ENCODE measurements at places on chromosomes 16 and 17. TPM values are rescaled to one million over a fixed set of nuclear protein-coding genes. Genes with fewer than 3 reads are reported as not detected.

The TSEN54 gene
- total RNA-seq, result 52.1 TPM

DNA sequence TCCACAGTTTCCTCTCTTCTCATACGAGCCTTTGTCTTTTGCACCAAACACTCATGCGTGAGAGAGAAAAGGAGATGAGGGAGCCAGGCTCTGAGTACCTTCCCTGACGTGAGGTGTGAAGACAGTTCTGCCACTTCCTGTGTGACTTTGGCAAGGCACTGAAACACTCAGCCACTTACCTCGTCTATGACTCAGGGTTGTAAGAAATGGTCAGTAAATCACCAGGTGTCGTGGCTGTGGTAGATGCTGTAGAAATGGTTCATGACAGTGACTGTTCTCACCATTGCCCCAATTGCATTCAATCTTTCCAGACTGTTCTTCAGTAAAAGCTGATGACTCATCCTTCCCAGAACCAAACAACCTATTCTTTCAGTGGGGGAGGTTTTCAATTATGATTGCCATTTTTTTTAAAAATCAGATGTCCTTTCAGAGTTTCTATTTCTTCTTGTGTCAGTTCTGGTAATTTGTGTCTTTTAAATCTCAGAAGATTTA, 49.2 kb upstream of the CBFA2T3 start:
- no peak for DNase-seq

- no peak for DNase-seq
Observed at GRCh38 chr16:86335266-86336172, 174.8 kb upstream of the FOXF1 start.

- DNase-seq, result no peak
Observed at GRCh38 chr17:44760474-44761308, 1.9 kb downstream of the ADAM11 start.

GRCh38 chr17:78517421-78517820, 59.8 kb downstream of the DNAH17 start:
- DNase-seq, result no peak

The ARSG gene
- total RNA-seq, result 2.4 TPM

DNA sequence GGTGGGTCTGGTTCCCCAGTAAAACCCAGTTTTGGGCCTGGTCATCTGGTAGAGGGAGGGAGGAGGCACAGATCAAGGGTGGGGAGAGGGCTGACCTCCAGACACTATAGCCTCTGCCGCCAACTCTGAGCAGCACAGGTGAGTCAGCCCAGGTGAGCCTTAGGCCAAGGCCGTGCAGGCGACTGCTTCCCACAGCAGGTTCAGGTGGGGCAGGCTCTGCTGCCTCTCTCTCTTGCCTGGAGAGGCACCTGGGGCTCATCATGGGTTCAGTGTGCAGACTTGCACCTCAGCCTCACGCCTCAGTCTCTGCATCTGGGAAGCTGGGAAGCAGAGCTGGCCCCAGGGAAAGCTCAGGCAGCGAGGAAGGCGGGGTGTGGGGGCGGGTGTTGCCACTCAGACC, 37.8 kb upstream of the IL34 start:
- peak; percentile 40 for DNase-seq

GRCh38 chr16:73605309-73605708, 557.4 kb upstream of the ZFHX3 start:
- DNase-seq, result no peak

GRCh38 chr16:66337463-66338188, 28.9 kb upstream of the CDH5 start:
- DNase-seq, result no peak

DNA sequence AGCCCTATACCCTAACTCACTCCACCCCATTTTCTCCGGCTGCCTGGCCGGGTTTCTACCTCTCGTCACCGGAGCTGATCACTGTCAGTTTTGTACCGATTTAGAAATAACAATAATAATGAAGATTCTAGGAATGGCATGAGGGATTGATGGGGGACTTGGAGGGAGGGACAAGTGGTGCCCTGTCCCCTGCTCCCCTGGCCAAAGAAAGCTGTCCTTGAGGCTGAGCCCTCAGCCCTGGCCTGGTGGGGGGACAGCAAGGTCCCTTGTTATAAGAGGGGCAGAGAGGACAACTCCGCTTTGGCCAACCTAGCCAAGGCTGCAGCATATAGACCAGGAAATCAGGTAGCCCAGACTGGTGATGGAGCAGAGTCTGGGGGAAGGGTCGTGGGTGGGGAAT, 10.5 kb downstream of the GAS2L2 start:
- DNase-seq, result no peak

DNA sequence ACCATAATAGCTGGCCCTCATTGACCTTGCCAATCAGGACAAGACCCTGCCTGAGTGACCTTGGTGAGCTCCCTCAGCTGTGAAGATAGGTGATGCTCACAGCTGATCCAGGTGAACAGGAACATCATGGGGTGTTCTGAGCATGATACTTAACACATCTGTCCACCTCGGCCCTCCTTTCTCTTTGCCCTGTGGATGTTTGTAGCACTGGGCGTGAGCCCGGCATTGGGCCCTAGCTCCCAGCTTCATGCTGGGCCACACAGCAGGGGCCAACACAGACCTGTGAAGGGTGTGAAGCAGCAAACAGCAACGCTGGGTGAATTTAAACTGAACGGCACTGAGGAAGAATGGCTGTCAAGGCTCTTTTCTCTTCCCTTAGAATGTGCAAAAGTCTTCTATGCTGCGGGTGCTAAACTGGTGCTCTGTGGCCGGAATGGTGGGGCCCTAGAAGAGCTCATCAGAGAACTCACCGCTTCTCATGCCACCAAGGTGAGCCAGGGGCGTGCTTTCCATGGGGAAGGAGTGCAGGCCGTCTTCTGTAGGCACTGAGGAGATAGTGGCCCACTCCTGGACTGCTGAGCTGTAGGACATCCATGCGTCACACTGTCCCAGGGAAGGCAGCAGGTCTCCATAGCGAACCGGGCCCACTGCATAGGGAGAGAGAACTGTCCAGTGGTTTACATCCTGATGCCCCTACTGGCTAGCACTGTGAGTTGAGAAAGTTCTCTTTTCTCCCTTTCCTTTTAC, 35.9 kb downstream of the TMEM11 start:
- no peak for DNase-seq

The ERN2 gene
- total RNA-seq, result 9.3 TPM

The WNK4 gene
- 0.73 TPM for total RNA-seq

GRCh38 chr17:50831471-50831928, 3.9 kb upstream of the WFIKKN2 start:
- DNase-seq, result no peak

GRCh38 chr16:30041841-30042240, 10.8 kb upstream of the TLCD3B start:
- DNase-seq, result peak; percentile 44

The CCL11 gene
- total RNA-seq, result not detected

DNA sequence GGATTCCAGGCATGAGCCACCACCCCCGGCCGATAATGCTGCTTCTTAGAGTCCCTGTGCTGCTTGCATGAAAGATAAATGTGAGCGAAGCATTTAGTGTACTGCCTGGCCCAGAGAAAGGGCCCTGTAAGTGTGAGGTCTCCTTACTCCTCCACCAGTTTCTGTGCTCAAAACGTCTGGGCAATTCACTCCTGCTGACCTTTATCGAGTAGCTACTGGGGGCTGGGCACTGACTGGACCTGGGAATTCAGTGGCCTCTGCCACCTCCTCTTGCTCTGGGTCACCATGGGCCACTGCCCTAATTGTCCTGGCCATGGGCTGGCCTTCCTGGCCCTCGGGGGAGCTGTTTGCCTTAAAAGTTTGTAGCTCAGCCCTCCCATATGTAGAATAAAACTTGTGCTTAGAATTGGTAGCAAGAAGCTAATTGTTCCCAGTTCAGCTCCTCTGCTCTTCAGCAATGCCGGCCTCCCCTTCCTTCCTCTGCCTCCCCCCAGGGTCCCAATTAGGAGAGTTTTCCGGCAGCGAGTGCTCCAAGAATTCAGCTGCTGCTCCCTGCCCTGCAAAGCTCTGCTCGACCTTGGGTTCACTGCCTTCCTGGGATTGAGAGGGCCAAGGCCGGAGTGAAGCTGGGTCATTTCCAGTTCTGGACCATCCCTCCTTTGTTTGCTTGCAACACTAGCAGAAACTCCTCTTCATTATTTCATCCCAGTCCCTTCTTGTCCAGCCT, 98.9 kb upstream of the CDC42EP4 start:
- no peak for DNase-seq

GRCh38 chr16:79380995-79381602, 219.4 kb downstream of the MAF start:
- no peak for DNase-seq

The MED9 gene
- total RNA-seq, result 12.7 TPM

GRCh38 chr16:50002190-50002589, 22.8 kb upstream of the CNEP1R1 start:
- DNase-seq, result no peak

- no peak for DNase-seq
Observed at GRCh38 chr17:73614256-73614655, 30.0 kb downstream of the SDK2 start.

GRCh38 chr17:17681744-17682292, 560 bp downstream of the RAI1 start:
- no peak for DNase-seq

The SPATA20 gene
- 47.8 TPM for total RNA-seq

- DNase-seq, result peak; percentile 63
Observed at GRCh38 chr17:40014375-40014980, 762 bp upstream of the CSF3 start.

DNA sequence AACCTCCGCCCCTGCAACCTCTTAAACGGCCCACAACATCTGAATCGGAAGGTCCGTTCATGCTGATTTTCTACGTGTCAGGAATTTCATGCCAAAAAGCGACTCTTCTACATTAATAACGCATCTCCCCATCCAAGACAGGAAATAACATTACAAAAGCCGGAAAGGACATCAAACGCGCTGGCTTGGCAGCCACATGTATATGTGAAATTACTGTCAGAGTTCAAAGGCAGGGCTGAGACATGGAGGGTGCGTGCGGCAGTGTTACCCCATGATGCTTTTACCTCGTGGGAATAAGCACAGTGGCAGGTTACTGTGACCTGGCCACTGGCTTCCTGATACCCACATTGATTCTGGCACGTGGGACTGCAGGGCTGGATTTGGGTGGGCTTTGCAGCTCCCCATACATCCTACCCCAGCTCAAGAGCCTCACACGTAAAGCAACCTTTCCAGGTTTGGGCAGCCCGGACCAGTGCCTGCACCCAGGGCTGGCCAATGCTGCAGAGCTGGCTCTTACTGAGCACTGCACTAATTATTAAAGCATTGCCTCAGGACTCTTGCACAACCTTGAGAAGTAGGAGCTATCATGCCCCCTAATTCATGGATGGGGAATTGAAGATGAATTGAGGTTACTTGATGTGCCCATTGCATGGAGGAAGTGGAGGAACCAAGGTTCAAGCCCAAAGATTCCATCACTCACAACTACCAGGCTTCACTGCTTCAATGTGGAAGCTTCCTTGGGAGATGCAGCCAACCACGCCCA, 120.6 kb upstream of the FOXF1 start:
- no peak for DNase-seq

DNA sequence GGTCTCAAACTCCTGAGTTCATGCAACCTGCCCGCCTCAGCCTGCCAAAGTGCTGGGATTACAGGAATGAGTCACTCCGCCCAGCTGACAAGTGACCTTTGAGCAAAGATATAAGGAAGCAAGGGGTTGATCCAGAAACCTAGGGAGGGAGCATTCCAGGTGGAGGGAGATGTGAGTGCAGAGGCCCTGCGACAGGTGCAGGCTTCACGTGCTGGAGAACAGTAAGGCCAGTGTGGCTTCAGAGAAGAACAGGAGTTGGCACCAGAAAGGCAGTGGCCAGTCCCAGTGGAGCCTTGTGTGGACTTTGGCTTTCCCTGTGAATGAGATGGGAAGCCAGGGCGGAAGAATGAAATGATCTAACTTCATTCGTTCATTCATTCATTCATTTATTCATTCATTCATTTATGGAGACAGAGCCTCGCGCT, 73.6 kb upstream of the HAS3 start:
- peak; percentile 78 for DNase-seq

- DNase-seq, result no peak
Observed at GRCh38 chr17:57138030-57138911, 53.2 kb downstream of the AKAP1 start.

The DCUN1D3 gene
- total RNA-seq, result 21.0 TPM

DNA sequence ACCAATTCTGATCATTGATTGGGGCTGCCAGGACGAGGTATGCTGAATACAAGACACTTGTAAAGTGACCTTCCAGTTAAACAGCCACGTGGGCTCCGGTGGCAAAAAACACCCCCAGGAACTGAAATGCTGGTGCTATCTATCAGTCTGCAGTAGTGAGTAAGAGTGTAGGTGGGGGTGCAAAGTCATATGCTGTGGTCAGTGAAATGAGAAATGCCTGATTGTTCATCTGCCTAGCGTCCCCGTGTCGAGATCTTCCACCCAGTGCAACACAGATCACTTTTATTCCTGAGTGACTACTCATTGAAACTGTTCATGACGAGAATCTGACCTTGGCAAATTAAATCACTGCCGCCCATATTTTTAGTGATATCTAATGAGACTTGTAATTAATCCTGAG, 806.5 kb upstream of the GOT2 start:
- no peak for DNase-seq

The CTRB1 gene
- total RNA-seq, result not detected

DNA sequence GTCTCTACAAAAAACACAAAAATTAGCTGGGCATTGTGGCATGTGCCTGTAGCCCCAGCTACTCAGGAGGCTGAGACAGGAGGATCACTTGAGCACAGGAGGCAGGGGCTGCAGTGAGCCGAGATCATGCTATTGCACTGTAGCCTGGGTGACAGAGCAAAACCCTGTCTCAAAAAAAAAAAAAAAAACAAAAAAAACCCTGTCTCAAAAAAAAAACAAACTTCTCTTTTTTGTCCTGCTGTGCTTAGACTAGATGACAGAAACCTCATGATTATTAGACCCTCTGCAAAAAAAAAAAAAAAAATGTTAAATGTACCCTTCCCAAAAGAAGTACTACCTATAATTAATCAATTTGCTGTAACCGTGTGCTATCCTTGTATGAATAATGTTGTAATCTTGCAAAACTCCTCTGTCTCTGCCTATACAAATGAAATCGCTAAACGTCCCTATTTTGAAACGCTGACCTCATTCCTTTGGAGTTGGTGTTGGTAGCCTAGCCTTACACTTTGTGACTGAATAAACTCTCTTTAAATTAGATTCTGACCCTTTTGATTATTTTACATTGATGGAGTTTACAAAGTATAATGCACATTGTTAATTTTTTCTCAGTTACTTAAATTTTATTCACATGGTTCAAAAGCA, 13.6 kb upstream of the DHRS7B start:
- no peak for DNase-seq

The ADAD2 gene
- not detected for total RNA-seq

DNA sequence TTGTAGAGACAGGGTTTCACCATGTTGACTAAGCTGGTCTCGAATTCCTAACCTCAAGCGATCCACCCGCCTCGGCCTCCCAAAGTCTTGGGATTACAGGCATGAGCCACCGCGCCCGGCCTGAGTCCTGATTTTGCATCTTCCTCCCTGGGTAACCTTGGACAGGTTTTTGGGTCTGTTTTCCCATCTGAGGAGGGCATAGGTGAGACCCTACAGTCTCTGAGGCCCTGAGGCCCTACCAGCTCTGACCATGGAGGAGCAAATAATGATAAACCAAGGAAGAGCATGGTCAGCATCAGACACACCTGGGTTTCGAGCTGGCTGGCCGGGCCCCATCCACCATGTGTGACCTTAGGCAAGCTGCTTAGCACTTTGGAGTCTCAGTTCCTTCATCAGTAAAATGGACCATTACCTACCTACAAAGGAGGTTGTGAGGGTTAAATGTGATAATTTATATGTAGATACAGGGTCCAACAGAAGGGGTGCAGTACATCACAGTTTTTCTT, 1.2 kb upstream of the NCBP3 start:
- DNase-seq, result no peak

Measured in Calu3 (cell line).